Activated CD4-positive, alpha-beta T cell treated with anti-CD3 and anti-CD28 coated beads for 1 hour (primary cell): ENCODE measurements at places on chromosomes 12 and 14.

DNA sequence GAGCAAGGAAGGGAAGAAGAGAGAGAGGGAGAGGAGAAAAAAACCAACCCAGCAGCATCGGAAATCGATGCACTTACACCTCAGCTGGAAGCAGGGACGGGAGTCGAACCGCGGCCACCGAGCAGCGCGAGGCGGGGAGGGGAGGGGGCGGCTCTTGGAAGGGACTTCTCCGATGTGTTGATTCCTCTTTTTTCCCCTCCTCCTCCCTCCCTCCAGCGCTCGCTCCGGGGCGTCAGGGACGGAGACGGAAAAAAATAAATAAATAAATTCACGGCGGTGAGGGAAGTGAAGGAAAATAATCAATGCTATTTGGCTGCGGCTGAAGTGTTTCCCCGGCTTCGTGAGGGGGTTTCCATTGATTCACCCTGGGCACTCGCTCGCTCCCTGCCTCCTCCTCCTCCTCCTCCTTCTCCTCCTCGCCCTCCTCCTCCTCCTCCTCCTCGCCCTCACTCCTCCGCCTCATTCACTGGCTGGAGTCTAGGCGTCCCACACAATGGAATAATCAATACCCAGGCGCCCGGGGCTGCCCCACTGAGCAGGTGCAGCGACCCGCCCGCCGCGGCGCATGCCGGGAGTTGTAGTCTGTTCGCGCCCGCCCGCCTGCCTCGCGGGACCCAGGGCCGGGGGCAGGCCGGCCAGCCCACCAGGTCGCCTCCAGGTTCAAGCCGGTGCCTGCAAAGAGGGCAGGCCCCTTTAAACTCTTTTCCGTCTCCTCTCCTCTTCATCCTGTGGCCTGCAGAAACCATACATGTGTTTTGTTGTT is at the start of gene ZFHX2:
ZFHX2 (minus strand) TSS at position 500 of the 763 bp plus-strand sequence. CDS start 16,440 bp downstream, outside the sequence.
- peak; percentile 64 for DNase-seq

DNA sequence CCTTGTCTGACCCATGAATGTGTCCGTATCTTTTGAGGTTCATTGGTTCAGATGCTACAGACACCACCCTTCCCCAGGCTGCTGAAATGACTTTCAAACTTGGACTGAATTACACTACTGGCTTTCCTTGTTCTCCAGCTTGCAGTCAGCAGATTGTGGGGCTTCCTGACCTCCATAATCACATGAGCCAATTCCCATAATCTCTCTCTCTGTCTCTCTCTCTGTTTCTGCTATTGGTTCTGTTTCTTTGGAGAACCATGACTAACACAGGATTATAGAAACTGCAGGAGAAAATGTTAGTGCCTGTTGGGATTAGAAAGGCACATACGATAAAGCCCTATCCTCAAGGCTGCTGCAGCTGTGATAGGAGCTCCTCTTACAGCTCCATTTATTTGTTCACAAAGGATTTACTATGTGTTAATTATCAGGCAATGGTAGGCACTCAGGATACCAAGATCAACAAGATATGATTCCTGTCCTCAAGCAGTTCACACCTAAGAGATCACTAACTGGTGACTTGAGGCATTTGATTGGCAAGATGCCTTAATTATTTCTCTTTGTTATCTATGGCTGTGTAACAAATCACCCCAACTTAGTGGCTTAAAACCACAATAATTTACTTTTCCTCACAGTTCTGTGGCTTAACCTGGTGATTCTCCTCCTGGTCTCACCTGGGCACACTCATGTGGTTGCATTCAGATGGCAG is 10.2 kb upstream of the NYNRIN start:
- DNase-seq: no peak

DNA sequence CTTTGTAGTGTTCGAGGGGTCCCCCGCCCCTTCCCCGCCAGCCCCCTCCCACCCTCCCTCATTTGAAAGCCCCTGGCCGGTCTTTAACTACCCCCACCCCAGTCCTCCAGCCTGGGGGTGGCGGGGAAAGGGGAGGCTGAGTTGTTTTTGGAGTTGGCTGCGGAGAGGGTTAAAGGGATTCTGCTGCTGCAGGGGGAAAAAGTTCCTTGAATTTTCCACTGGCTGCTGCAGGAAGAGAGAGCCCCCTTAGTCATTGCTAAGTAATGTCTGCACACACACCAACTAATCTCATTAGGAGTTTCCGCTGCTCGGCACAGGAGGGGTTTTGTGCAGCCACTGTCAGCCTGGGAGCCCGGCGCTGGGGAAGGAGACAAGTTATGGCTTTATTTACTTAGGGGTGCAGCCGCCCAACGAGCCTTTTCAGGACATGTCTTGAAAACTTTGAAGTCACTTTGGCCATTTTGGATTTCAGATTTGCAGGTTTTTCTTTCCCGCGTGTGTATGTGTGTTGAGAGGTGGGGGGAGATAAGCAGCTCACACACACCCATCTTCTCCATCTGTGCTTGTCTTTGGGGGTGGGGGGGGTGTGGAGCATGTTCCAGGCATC is 1.8 kb downstream of the ELK3 start:
- DNase-seq: no peak

DNA sequence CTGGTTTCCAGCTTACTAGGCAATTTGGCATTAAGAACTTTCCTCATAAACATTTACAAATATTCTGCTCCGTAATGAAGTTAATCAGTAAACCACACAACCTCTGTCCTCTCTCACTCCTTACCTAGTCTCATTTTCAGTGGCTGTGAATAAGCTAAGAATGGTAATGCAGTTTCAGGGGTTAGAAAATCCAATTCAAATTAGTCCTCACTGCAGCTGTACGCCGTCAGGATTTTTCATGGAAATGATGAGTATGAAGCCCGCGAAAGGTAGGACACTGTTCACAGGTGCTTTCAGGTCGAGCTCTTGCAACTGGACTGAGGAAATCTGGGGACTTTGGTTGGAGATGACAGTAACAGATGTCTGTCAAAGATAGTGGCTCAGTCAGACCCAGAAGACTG is 29.6 kb downstream of the NR1H4 start:
- no peak for DNase-seq

- no peak for DNase-seq
These were observed 1026.9 kb upstream of the FOXG1 start for GRCh38 chr14:27739657-27740156.

DNA sequence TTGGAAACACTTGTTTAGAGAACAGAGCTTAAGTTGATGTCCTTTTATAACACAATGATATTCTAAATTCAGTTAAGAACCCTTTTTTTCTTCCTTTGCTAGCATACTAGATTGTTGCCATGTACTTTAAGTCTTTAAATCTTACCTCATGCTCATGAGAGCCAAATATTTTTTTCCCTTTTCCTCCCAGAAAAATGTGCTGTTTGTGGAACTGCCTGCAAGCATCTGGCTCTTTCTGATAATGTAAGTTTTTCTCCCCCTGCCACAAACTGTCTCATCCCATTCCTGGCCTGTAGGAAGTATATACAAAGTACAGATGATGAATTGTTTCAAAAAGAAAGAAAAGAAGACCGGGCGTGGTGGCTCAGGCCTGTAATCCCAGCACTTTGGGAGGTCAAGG is 5.3 kb downstream of the RNF212B start:
- no peak for DNase-seq

DNA sequence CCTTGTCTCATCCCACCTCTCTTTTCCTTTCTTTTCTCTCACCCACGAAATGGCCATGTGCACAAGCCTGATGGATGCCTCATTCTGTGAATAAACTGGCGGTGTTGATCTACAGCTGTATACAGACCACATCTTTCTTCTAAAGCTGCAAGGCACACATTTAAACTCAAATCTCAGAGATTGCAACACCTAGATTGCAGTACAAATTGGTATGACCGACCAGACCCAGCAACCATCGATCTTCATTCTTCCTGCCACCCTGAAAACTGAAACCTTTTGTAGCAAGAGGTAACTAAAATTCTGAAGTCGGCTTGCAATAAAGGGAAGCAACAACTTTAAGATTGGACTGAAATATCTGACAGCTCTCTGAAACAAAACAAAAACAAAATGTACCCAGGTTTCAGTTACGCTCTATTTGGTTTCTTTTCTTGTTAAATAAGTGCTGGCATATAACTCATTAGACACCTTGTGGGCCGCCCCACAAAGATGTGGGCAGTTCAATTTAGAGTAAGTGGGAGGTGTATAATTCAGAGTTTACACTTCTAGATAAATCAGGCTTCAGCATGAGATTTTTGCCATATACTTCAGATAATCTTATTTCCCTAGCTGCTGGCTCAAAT is 390.0 kb upstream of the NOVA1 start:
- DNase-seq: no peak

DNA sequence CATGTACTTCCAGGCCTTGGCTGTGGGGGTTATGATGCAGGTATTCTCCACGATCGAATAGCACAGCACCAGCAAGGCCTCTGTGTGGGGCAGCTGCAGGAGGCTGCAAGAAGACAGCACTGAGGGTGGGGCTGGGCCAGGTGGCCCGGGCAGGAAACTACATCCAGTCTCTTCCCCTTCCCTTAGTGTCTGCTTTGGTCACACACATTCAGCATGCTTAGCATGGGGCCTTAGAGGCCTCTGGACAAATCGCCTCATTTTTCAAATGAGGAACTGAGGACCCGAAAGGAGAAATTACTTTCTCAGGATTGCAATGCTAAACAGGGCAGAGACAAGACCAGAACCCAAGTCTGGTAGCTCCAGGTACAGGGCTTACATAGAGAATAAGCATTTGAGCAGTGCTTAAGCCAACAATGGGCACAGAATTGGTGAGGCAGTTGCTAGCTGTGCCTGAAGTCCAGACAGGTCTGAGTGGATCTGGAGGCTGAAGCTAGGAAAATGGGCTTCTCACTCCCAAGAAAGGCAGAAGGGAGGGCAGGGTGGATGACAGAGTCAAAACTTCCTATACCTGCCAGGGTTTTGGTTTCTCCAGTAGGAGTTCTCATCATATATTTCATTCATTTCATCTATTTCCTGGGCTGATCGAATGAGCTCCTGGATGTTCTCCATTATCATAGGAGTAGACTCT is 3.5 kb downstream of the ACRBP start:
- DNase-seq: no peak

- no peak for DNase-seq
These were observed 54.2 kb downstream of the SPTB start for GRCh38 chr14:64825509-64825908.

GRCh38 chr12:15987696-15988095 is 76.6 kb downstream of the DERA start:
- no peak for DNase-seq

DNA sequence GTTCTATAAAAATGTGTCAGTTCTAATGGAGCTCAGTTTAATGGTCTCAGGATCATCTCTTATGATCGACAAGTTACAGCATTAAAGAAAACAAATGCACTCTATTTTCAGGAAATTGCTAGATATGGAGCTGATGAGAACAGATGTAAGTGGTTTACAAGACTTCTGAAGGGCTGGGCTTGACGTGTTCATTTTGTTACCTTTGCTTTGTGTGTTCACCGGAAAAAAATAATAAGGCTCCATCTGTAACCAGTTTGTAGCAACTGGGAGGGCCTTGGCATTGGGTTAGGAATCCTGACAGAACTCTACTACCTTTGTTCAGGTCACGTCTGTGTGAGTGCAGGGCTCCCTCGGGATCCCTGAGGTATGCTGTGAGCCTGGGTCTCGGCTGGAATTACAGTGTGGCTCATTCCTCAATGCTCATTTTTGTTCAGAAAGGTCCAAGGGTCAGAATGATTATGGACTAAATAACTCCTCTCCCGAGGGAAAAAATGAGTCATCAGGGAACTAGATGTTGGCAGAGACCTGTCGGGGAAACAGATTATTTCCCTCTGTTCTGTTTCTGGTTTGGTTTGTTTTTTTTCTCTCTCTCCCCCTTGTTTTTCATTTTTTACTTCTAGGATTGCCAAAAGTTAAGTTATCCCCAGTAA is 158.0 kb downstream of the SLC5A8 start:
- no peak for DNase-seq

DNA sequence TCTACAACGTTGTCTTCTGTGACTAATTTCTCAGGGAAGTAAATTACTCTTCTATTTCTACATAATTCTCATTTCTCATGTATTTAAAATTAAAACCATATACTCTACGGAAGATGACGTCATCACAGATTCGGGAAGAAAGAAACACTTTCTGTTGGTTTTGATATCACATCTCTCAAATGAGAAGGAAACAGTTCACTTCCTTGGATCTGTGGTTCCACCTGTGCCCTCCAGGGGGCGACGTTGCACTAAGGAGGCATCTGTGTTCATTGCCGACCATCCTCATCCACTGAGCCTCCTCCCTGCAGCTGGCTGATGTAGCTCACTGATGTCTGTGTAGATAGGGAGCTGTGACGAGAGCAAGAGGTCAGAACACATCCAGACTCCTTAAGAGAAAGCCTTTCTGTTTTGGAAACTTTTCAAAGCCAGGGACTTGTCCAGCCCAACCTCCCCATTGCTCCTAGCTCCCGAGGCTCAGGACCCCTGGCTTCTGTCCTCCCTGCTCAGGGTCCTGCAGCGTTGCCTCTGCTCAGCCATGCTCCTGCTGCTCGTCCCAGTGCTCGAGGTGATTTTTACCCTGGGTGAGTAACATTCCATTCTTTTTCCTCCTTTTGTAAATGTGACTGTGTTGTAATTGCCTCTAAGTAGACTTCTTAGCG is 172.7 kb upstream of the OR4E1 start:
- DNase-seq: peak; percentile 58

- DNase-seq: no peak
These were observed 1.6 kb downstream of the KLHL28 start for GRCh38 chr14:44960146-44960545.

DNA sequence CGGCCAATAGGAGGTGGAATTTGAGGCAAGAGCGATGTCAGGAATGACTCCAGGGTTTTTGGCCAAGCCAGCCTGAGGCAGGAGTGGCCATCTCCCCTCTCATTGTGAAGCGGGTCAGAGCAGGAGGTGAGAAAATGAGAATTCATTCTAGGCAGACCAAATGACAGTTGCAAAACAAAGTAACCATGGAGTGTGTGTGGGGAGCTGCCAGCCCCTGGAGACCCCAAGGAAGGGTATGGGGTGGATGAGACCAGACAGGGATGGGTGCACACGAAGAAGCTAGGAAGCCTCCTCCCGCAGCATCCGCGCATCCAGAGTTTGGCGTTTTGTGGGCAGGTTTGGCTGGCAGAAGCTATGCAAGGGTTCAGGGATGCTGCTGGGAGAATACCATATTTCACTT is 38.8 kb downstream of the FZD10 start:
- DNase-seq: no peak

DNA sequence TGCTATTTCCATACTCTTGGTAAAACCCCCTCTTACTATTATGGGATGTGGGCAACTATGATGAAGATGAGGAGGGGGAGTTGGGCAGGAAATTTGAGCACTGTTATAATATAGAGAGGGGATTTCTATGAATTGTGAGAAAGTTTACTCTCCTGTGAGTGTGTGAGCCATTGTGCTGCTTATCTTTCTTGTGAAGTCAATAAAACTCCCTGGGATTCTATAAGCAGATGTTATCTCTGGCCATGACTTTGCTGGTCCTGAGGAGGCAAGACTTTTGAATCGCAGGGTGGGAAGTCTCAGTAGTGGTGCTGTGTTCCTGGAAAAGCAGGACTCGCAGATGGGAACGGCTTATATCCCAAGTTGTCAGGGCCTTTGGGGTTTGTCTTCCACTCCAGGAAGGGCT is 62.2 kb downstream of the EMP1 start:
- no peak for DNase-seq

DNA sequence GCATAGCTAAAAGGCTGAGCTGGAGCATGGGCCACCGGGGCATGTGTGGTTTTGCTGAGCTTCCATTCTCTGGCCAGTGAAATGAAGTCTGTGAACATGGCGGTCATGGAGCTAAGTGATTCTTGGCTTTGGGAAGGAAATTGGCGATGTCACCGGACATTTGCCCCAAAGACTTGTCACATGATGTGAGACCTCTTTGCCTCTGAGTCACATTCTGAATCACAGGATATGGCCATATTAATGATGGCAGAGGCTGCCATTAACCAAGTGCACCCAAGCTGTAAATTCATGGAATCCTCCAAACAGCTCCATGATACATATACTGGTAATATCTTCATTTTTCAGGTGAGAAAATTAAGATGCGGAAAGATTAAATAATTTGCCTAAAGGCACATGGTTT is 27.4 kb upstream of the BATF start:
- DNase-seq: no peak
